Tibial artery (tissue), 4 donors: ENCODE measurements at places on chromosomes 13 and 19.

DNA sequence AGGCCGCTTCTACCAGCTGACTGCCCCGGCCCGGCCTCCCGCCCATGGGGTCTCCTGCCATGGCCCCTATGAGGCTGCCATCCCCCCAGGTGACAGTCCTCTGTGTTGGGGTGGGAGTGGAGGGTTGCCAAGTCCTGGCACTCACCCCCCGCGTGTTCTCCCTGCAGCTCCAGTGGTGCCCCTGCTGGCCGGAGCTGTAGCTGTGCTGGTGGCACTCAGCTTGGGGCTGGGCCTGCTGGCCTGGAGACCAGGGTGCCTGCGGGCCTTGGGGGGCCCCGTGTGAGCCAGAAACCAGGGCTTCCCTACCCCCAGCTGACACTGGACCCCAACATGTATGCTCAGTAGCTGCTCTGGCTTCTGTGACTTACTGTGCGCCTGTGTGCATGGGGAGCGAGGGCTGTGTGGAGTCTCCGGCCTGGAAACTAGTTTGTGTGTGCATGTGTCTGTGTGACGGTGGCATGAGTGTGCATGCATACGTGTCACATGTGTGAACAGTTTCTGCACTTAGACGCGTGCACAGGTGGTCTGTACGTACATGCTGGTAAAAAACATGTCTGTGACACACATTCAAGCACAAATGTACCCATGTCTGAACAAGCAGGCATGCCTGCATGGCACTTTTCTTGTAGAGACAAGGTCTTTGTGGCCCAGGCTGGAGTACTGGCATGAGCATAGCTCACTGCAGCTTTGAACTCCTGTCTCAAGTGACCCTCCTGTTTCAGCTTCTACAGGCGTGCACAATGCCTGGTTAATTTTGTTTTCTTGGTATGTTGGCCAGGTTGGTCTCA is 4.9 kb downstream of the ACP4 start:
- DNase-seq: no peak

- DNase-seq: no peak
Measured at GRCh38 chr13:82136880-82137279, 1745.4 kb downstream of the SLITRK1 start.

GRCh38 chr19:29450306-29450705 is 75.5 kb upstream of the VSTM2B start:
- no peak for DNase-seq

- DNase-seq: no peak
Measured at GRCh38 chr13:64020126-64020525, 2604.5 kb upstream of the PCDH20 start.
